ENCODE measurements at places on chromosomes 3 and 15.

DNA sequence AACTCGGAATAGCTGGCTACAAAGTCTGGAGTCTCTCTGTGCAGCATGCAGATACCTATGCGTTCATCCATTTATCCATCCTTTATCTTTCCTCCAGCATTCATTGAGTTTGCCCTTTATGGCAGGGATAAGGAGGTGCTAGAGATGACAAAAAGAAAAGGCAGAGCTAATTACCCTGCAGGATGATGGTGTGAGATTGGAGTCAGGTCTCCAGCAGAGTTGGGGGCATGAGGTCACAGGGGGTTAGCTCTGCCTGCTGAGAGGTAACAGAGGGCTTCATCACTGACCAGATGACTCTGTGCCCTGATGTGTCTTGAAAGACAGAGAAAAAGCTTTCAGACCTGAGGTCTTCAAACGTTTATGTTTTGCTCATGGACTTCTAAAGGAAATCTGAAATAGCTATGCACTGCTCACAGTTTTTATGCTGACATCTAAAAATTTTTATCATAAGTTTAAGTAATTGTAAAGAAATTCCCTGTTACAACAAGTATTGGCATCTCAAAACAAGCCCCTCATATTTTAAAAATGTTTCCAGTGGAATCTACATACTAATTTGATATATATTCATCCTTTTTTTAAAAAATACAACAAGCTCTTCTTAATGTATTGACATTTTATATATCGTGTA, 132.3 kb upstream of the ANKRD28 start:
- DNase-seq, result no peak

- DNase-seq, result peak; percentile 94
These were observed 14.6 kb upstream of the MME start for GRCh38 chr3:155065537-155065936.

DNA sequence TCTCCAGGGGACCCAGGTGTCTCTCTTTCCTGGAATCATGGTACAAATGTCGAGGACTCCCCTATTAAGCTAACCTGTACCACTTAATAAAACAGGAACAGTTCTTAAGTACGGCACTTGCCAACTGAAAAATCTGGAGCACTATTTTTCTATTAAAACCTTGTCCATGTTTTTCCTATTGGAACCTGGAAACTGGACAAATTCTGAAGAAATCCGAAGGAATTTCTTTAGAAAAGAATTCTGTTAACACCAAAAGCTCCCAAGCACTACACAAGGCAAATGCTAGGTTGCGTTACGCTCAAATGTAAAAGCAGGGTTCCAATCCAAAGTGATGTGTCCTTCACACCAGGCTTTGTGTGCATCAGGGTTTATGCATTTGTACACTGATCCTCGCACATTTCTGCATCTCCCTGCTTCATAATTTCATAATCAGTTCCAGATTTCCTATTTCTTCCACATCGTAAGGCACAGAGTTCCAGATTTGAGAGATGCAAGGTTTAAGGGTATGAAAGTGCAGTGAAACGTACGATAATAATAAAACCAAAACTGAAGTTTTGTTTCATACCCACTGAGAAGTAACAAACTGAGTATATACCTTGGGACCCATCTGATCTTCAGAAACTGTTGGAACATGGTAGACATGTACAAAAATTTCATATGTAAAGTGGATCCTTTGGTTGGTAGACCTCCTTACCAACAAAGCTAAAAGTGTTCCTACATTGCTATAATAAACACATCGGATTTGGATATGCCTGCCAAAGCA, 132.1 kb upstream of the WNT5A start:
- DNase-seq, result no peak

- no peak for DNase-seq
These were observed 111.5 kb downstream of the TBL1XR1 start for GRCh38 chr3:177085794-177086193.

DNA sequence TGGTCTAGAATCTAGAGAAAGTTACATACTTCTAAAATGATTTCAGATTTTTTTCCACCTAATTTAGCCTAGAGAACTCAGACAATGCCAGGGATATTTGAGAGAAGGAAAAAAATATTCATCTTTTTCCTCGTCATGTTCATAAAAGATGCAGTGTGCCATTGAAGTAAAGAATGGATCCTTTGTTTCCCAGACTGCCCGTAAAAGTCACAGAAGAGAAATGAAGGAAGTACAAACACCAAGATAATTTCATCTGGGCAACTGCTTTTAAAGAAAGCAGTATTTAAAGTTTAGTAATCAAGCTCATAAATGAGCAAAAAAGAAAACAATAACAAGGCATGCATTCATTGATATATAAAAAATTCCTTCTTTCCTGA, 47.2 kb downstream of the TTC23 start:
- DNase-seq, result no peak

GRCh38 chr3:86954226-86954625, 36.7 kb downstream of the VGLL3 start:
- DNase-seq, result no peak

DNA sequence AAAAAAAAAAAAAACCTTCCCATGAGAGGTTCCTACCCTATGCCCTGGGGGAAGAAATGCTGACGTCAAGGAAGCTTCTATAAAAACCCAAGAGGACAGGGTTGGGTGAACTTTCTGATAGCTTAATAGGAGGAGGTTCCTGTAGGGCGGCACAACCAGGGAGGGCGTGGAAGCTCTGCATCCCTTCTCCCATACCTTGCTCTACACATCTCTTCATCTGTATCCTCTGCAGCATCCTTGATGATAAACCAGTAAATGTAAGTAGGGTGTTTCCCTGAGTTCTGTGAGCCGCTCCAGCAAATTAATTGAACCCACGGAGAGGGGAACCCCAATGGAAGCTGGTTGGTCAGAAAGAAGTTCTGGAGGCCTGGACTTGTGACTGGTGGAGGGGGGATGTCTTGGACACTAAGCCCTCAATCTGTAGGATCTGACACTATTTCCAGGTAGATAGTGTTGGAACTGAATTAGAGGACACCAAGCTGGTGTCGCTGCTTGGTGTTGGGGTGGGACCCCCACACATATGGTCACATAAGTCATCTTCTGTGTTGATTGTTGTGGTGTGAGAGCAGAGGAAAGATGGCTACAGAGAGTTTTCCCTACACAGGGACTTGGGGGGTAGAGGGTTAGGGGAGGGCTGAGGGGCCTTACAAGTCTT, 91.5 kb downstream of the ST6GAL1 start:
- no peak for DNase-seq

GRCh38 chr15:101293122-101293521, 1.9 kb downstream of the SNRPA1 start:
- no peak for DNase-seq

GRCh38 chr3:160927620-160928019, 171.6 kb downstream of the PPM1L start:
- no peak for DNase-seq

GRCh38 chr3:153757839-153758238, 363.4 kb upstream of the ARHGEF26 start:
- DNase-seq, result no peak

GRCh38 chr3:49015765-49016164, 2.6 kb downstream of the DALRD3 start:
- no peak for DNase-seq

DNA sequence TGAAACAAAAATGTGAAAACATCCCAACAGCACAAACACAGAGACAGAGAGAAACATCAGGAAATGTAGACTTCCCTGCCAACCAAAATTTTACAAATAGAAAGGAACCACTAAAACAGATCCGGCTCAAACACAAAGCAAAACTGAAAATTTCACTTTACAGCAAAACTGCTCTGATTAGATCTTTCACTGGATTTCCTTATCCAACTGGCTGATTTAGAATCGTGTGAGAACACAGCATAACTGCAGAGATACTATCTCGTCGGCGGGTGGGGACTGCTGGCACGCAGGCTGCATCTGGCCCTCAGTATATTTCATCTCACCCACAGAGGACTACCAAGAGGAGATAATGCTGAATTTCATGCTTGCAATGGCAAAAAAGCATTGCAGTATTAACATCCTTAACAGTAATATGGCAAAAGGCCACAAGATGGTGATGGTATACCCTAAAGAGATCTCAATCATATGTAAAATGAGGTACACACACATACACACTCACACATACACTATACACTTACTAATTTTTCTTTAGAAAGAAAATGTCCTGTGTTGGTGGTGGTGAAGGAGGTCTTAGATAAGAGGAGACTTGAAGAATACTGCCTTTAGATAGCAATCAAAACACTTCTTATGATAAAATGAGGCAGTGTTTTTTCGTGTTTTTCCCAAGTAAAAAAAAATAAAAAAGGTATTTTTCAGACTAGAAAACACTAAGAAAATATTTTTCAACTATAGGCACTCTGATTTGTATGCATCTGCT, 10.6 kb upstream of the LEO1 start:
- peak; percentile 93 for DNase-seq

DNA sequence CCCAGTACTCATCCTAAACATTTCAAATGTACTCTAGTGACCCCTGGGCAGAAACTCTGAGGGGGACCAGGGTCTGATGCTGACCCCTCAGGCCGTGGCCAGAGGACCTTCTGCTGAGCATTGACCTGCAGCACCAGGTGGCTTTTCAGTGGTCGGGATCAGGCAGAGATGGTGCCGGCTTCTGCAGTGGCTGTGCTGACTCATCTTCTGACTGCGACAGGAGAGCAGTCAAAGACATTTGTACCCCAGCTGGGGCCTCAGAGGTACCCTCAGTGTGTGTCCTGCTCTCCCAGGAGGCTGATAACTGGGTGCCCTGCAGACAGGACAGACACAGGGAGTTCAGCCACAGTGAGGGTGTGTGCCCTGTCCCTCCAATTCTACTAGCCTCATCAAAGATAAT, 36.6 kb upstream of the IQCF6 start:
- no peak for DNase-seq
